Fibroblast of skin of right quadriceps (primary cell): ENCODE measurements at places on chromosomes 2 and 18.

DNA sequence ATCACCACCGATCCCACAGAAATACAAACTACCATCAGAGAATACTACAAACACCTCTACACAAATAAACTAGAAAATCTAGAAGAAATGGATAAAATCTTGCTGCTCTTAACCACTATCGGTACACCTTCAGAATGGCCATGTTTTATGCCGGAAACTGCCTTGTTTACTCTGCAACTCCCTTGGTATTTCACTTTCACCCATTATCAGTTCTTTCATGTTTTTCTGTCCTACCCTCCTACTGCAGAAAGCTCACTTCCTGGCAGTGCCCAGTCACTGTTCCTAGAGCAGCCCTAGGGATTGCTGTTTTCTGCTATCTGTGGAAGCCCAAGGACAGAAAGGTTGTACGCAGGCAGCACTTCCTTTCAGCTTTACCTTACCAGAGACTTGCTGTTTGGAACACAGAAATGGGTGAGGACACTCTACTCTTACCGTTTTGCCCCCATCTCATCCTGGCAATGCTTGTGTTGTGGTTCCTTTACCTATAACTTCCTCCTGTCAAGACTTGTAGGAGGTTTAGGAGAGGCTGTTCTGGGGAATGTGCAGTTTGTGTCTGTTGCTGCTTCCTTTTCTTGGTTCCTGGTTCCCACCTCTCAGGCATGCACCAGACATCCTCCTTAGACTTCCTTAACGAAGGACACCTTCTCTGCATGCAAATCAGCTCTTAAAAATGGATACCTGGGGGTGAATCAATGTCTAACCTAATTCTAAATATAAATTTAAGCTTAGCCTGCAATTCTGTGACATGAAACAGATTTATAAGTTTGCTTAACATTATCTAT, 394.4 kb downstream of the SPAG16 start:
- no peak for DNase-seq

DNA sequence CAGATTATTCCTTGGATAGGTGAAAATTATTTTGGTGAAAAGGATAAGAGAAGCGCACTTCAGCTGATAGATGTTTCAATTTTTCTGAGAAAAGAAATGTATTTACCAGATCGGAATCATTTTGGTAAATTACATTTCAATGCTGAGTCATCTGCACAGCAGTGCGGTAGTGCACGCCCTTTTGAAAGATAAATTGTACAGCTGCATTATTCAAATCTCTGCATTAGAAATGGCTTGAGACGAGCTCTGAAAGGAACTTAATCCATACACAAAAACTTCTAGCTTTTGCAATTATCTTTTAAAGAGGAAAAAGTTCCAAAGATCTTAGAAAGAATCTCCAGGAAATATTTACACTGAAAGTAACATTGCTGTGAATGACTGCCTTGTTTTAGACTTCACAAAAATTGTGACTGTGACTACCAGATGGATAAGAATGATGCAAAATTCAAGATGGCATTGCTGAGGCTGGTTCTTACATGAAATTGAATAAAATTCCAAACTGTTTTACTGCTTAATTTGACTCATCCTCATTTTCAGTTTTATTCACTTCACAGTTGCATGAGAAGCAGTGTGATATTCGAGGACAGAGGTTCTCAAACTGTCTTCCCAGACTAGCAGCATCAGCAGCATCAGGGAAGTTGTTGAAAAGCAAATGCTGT, 161.7 kb downstream of the RND3 start:
- no peak for DNase-seq

- no peak for DNase-seq
These were observed 102.3 kb downstream of the TGIF1 start for GRCh38 chr18:3552305-3552704.

DNA sequence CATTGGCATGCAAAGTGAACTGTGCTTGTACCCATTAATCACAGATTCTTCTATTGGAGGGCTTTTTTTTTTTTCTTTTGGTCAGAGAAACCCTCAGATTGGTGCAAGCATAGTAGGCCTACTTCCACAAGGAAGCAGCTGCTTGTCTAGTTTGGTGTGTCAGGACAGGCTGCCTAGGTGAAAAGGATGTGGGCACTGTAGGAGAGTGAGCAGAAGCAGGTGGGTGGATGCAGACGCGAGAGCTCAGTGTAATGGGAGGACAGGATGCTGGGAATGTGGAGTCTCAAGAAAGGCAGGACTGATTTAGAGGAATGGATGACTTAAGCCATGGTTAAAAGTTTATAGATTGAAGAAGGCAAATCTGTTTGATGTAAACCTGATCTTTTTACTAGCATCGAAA, 3.1 kb downstream of the ELP2 start:
- DNase-seq, result no peak

DNA sequence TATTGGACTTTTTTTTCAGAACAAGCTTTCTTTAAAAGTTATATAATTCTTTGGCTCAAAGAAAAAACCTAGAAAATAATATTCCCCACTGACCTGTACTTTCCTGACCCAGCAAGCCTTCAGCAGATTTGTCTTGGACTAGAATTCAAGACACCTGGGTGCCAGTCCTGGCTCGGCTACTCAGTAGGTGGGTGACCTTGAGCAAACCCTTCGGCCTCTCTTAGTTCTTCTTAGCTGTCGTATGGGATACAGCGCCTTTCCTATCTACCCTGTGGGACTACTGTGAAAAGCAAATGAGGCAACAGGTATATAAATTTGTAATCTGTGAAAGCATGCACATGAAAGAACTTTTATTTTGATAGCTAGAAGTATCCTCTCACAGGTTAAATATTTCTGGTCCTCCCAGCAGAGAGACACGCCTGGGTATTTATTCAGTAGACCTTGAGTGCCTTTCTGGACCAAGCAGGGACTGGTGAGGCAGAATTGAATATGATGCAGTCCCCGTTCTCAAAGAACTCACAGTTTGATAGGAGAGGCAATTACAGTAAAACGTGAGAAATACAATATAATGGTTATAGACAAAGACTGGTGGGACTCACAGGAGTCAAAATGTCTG, 69.4 kb upstream of the EPAS1 start:
- no peak for DNase-seq

DNA sequence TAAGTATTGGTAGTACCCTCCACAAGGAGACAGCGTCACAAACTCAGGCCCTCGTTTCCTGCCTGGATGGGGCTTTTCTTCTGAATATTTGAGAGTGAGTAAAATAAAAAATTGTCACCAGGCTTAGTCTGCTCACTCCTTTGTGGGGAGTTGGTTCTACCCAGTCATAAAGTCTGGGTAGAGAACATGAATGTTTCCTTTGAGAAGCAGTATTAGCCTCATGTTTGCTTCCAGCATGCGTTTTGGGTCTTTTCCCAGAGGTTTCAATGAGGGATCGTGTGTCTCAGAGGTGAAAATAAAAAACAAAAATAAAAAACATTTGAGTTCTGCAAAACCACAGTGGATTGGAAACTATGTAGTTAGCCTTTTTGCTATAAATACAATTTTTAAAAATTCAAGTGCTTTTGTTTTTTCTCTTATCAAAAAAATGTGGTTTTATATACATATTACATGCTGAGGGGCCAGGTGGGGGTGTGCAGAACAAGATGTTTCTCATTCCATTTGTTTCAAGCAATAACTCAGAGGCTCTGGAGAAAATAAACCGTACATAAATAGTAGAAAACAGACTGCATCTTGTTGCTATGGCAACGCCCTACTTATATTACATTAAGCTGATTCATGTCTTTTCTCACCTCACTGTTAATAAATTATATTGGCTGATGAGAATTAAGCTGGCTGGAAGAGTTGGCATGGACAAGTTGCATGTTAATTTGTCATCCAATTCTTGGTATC, 225.4 kb upstream of the FBXO11 start:
- DNase-seq, result peak; percentile 81

DNA sequence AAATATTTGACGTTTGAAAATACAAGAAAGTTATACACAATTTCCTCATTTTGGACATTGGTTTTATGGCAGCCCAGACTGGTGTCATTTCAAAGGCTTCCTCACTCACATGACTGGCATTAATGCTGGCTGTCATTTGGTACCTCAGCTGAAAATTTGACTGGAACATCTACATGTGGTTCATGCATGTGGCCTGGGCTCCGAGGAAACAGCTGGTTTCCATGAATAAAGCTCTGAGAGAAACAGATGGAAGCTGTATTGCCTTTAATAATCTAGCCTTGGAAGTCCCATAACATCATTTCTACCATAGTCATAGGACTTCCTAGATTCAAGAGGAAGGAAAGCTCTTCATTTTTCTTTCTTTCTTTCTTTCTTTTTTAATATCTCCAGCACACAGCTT, 42.9 kb upstream of the RIT2 start:
- DNase-seq, result no peak

DNA sequence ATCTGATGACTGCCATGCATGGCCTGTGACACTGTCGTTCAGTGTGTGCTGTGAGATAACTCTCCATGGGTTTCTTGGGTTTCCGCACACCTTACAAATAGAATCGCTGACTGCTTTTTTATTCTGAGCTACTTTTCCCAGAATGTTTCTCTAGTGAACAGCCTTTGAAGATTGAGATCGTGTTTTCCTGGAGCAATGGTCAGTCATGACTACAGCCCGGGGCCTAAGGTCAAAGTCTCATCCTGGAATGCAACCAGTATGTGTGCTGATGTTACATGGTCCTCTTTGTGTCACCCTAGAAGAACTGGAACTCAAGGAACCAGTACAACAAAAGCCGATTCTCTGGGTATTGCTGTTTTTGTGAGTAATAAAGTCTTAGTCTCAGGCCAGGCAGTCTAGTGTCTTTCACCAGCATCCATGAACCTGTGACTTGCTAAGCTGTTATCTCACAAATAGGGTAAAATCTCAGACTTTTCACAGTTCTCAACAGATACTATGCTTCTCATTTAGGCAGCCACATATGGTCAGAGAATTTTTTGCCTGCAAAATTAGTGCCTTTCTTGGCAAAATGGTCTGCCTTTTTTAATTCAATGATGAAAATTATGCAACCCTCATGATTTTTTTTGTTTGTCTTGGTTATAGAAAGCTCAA, 124.9 kb upstream of the PIEZO2 start:
- no peak for DNase-seq

DNA sequence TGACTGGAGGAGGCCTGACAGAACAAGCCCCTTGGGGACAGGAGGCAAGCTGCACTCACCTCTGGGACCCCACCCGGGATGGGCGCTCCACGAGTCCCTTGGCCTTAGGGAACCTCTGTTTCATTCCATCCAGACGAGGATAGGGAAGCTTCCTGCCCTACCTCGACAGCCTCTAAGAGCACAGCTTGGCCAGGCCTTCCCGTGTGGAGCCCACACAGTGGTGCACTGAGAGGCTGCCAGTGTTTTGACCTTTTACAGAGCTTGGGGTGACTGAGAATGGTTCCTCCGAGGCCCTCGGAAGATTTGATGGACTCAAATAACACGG, 91.4 kb upstream of the SMAD7 start:
- no peak for DNase-seq

DNA sequence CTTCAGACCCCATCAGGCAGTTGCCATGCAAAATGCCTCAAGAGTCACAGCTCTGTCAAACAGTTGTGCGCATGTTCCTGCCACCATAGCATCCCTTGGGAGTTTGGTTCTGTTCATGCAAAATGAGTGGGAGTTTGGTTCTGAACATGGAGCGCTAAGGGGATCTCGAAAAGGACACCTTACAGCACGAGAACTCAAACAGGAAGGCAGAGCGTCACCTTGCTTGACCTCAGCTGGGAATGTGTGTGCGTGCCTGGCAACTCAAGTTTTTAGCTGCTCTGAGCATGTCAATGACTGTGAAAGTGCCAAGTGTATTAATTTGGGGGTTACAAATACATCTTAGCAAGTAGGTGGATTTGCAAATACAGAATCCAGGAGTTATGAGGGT, 16.6 kb downstream of the MALL start:
- no peak for DNase-seq

- peak; percentile 25 for DNase-seq
These were observed 213.4 kb downstream of the CDCA7 start for GRCh38 chr2:173568054-173568453.

GRCh38 chr2:133411857-133412256, 156.4 kb downstream of the NCKAP5 start:
- no peak for DNase-seq

GRCh38 chr2:227322530-227323205, 2.4 kb upstream of the MFF start:
- DNase-seq, result no peak

DNA sequence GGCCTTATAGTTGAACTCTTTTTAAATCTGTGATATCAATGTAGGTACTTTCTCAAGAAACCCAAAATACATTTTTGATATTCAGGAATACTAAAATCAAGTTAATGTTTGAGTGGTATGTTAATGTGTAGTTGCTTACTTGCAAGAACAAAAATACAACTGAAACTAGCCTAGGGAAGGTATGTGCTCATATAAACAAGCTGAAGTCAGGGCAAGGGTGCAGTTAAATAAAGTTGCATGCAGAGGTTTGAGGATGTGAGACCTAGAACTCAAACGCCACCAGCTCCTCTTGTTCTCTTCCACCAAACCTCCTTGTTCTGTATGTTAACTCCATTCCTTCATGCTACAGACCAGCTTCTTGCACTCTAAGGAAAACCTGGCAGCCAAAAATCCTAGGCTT, 388.3 kb upstream of the SMIM21 start:
- DNase-seq, result no peak

GRCh38 chr2:31139671-31140070, 1.4 kb upstream of the GALNT14 start:
- no peak for DNase-seq

- no peak for DNase-seq
These were observed 40.0 kb downstream of the MOGAT1 start for GRCh38 chr2:222711315-222711940.

DNA sequence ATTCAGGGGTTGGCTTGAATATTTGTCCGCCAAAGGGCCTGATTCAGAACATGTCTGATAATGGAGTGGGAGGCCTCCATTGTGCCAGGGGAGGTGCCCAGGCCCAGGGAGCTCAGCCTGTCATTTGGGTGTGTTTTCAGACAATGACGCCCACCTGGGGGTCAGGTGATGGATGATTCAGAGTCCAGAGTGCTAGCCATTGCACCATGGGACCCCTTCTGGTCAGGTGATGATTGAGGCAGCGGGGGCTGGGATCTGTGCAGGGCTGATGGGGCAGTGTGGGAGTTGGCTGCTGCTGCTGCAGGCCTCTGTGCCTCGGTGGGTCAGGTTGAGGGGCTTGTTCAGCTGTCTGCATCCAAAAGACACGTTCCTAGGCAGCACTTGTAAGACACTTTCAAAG, 8.3 kb upstream of the ARHGEF4 start:
- no peak for DNase-seq

- no peak for DNase-seq
These were observed 876.7 kb upstream of the POU3F3 start for GRCh38 chr2:103977241-103977640.
